CD4-positive, alpha-beta T cell treated with Interleukin-21 for 1 hour (primary cell): ENCODE measurements at places on chromosomes 7 and 10.

GRCh38 chr7:114715907-114716306 lies 206.0 kb upstream of the MDFIC start:
- DNase-seq = no peak

GRCh38 chr10:125158601-125159485 lies 1.5 kb downstream of the CTBP2 start:
- DNase-seq = no peak

DNA sequence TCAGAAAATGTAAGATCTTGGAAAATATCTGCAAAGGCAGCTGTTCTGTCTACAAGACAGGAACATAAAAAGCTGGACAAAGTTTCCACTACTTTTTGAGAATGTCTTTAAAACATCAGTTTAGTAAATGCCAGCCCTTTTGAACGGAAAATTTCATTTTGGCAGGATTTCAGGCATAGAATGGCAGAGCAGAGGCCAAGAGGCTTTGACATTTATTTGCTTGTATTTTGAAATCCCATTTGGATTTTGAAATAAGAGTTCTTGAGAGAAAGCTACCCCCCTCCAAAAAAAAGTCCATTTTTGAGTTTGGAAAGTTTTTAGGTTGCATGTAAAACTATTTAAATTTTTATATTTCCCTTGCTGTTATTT lies 3.1 kb upstream of the ETV1 start:
- no peak for DNase-seq

DNA sequence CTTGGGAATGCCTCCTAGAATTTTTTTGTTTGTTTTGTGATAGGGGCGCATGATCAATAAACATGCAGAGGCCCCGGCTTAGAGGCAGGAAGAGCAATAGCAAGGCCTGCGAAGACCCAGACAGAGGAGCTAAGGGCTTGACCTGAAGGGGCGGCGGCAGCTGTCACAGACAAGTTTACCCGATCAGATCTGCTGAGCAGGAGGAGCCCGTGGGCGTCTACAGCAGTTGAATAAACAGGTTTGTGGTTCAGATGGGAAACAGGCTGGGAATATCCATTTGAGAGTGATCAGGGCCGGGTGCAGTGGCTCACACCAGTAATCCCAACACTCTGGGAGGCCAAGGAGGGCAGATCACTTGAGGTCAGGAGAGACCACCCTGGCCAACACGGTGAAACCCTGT lies 126.0 kb upstream of the CALN1 start:
- no peak for DNase-seq

- DNase-seq = no peak
Observed at GRCh38 chr7:107045195-107045960, 873 bp downstream of the PRKAR2B start.

DNA sequence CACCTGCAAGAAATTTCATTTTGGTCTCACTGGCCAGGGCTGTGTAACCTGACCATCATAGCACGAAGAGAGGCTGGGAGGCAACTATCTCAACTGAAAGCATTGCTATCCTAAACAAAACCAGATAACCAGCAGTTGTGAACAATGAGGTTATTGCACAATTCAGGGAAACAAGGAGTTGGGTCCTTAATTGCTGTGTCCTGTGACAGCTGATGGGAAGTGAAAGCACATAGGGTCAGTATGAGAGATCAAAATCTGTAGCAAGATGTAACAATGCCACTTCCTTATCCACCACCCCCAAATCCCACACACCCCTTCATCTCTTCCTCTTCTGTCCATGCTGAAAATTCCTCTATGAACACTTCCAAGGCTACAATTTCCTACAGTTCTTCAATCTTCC lies 80.2 kb downstream of the HTR7 start:
- no peak for DNase-seq

- no peak for DNase-seq
Observed at GRCh38 chr7:13198036-13198435, 510.6 kb downstream of the ARL4A start.

DNA sequence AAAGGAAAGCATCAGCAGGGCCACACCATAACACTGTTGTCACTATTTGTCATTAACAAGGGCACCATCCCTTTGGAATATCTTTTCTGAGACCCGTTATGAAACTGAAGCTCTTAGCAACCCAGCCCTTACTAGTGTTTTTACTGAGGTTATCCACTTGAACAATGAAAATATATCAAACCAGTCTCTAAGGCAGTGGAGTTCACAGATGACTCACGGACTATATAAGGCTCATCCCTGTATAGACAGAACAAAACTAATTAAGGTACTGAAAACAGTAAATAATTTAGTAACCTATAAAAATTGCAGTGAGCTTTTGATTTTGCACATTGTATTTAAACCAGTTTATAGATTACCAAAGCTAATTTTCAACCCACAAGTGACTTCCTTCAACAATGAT lies 196.0 kb downstream of the ELAPOR2 start:
- DNase-seq = no peak

DNA sequence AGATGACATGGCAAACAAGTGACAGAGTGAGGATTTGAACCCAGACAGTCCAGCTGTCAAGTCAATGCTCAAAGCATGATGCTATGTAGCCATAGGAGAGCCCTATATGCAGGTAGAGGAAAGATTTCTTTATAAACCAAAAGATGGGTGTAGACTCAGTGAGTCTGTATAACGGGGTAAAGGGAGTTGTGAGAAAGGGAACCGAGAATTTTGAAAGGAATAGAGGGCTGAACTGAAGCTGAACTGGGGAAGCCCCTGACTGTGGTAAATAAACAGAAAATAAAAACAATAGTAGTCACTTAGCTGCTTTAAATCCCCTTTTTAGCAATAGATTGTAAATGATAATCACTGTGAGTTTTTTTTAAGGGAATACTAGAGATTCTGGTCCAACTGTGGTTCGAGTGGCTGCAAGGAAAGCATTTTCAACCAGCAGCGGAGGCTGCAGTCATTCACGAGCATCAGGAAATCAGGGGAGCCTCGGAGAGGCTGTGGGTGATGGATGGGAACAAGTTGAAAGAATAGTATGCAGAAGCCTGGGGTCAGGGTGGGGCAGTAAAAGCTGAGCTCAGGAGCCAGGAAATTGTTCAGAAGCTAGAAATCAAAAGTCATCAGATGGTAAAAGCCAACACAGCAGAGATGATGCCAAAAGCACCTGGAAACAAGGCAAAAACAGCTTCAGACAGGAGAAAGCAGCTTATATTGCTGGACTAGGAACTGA lies 393.5 kb downstream of the GFRA1 start:
- no peak for DNase-seq

- DNase-seq = no peak
Observed at GRCh38 chr10:5376450-5376849, 11.7 kb downstream of the UCN3 start.

GRCh38 chr10:132353456-132354355 lies 21.7 kb downstream of the LRRC27 start:
- no peak for DNase-seq

GRCh38 chr7:129843978-129844840 lies 108.6 kb downstream of the UBE2H start:
- DNase-seq = no peak
